ENCODE measurements at places on chromosomes 2 and 18. TPM values are rescaled to one million over a fixed set of nuclear protein-coding genes. Genes with fewer than 3 reads are reported as not detected.

Gene HOXD13
- total RNA-seq, result 20.7 TPM

Gene ANKRD62
- not detected for total RNA-seq

Gene BMP10
- not detected for total RNA-seq

Gene KIF5C
- total RNA-seq, result 3.2 TPM

Gene CYS1
- total RNA-seq, result 2.1 TPM

Gene DSC2
- 2.8 TPM for total RNA-seq

Gene NFATC1
- total RNA-seq, result 1.5 TPM

Gene KCNG2
- total RNA-seq, result not detected

Gene NT5C1B
- 0.21 TPM for total RNA-seq

Gene CCDC121
- total RNA-seq, result 0.74 TPM

Gene DLGAP1
- total RNA-seq, result 0.27 TPM

Gene COLEC11
- not detected for total RNA-seq

Gene NRBP1
- 134 TPM for total RNA-seq

Gene NEU4
- not detected for total RNA-seq

Gene ILKAP
- total RNA-seq, result 29.5 TPM

Gene RELCH
- total RNA-seq, result 27.1 TPM

Gene SP9
- 0.24 TPM for total RNA-seq

Gene CFAP53
- 4.3 TPM for total RNA-seq

Gene CGREF1
- 3.4 TPM for total RNA-seq

Gene TMEM37
- total RNA-seq, result not detected

Gene SERPINB5
- not detected for total RNA-seq

Gene SPHKAP
- total RNA-seq, result not detected

Gene ANKRD30B
- total RNA-seq, result not detected

Gene ALPG
- total RNA-seq, result not detected

Gene LOXHD1
- total RNA-seq, result not detected

Gene SERPINB13
- not detected for total RNA-seq

Gene CCDC141
- total RNA-seq, result not detected

Gene TTC32
- total RNA-seq, result 4.8 TPM

Gene G6PC2
- not detected for total RNA-seq

Gene ALPI
- total RNA-seq, result not detected

Gene EPB41L3
- 64.6 TPM for total RNA-seq

Gene LYG1
- not detected for total RNA-seq

Gene RESP18
- total RNA-seq, result not detected

Gene FZD7
- 12.0 TPM for total RNA-seq

Gene HADHB
- 83.9 TPM for total RNA-seq

Gene DCDC2C
- not detected for total RNA-seq

Gene GKN2
- total RNA-seq, result not detected

Gene CLEC4F
- not detected for total RNA-seq

Gene UGT1A4
- not detected for total RNA-seq

Gene CHRNA1
- not detected for total RNA-seq

Gene DLX1
- 7.4 TPM for total RNA-seq

Gene PGAP1
- 4.5 TPM for total RNA-seq

Gene C2orf72
- 0.57 TPM for total RNA-seq

All from Daoy (cell line).